IMR-90 (cell line): ENCODE measurements at places on chromosomes 6 and 20.

- no peak for DNase-seq
Measured at GRCh38 chr6:95413789-95414188, 163.5 kb upstream of the MANEA start.

- no peak for DNase-seq
Measured at GRCh38 chr20:9478771-9479170, 35.6 kb upstream of the LAMP5 start.

DNA sequence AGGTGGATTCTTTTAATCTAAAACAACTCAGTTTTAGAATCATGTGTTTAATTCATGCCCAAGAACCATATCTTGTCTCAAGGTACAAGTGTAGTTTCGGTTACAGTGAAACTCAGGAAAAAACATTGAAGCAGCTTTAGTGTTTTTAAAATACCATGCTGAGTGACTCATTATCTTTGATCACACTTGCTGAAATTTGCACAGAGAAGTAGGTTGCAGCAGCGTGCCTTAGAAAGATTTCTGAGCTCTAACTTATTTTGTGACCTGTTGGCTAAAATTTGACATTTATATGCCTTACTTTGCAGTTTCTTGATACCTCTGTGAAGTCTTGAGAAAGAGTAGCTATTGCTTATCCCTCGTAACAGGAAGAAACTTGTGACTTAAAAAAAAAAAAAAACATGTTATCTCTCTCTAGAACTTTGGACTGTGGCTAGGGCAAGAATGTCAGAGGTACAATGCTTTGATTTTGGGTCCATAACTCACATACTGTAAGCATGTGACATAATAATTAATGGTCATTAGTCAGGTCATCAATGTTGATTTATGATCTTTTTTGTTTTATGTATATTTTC is 34.5 kb upstream of the FUCA2 start:
- peak; percentile 59 for DNase-seq

- DNase-seq = no peak
Measured at GRCh38 chr6:3569816-3570215, 113.0 kb upstream of the SLC22A23 start.

DNA sequence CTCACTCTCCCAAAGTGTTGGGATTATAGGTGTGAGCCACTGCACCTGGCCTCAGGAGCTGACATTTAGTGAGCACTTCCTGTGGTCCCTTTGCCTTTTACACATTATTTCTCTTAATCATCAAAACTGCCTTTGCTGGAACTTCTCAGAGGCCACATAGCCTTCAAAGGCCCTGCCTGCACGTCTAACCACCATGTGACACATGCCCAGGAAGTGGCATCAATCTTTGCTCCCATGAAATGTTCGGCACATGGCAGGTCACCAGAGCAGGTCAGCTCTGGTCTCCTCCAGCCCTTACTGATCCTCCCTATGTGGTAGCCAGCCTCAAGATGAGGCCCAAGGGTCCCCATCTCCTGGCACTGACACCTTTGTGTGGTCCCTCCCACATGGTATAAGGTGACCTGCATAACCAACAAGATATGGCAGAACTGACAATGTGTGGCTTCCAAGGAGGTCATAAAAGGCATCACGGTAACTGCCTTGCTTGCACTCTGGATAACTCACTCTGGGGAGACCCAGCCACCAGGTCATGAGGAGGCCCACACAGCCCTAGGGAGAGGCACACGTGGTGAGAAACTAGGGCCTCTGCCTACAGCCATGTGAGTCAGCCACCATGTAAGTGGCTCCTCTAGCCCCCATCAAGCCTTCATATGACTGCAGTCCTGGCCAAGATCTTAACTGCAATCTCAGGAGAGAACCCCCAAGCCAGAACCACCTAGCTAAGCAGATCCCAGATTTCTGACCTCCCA is 28.8 kb upstream of the HMGA1 start:
- no peak for DNase-seq

- DNase-seq = peak; percentile 58
Measured at GRCh38 chr6:42251500-42251899, 33.8 kb upstream of the MRPS10 start.

- DNase-seq = no peak
Measured at GRCh38 chr20:50680105-50680960, 11.0 kb downstream of the RIPOR3 start.

DNA sequence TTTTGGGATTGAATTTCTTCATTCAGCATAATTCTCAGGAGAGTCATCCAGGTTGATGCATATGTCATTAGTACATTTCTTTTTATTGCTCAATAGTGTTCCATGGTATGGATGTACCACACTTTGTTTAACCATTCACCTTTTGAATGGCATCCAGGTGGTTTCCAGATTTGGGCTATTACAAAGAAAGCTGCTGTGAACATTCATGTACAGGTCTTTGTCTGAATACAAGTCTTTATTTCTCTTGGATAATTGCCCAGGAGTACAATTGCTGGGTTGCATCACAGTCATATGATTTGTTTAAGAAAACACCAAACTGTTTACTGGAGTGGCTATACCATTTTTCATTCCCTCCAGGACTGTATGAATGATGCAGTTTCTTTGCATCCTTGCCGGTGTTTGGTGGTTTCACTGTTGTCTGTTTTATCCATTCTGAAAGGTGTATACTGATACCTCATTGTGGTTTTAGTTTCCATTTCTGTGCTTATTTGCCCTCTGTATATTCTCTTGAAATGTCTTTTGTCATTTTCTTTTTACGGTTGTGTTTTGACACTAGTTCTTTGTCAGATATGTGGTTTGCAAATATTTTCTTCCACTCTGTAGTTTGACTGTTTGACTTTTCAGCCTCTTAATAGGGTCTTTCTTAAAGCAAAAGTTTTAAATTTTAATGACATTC is 8.8 kb downstream of the CDKAL1 start:
- peak; percentile 84 for DNase-seq

GRCh38 chr6:110102411-110102810 is 77.1 kb downstream of the WASF1 start:
- no peak for DNase-seq

DNA sequence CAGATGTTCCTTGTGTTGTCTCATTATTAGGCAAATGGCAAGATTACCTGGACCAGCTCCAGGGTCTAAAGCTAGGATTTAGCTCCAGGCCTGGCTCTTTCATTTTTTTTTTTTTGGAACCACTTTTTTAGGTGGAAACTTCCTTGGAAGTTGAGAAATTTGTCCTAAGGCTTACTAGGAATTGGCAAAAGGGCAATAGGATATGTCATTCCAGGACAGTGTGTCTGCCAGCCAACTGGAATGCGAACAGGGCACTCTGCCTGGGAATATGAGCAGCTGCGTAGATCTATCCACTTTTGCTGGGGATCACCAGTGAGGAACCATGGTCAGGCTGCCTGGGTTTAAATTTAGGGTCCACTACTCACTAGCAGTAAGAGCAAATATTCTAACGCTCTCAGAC is 304.0 kb downstream of the TSHZ2 start:
- DNase-seq = no peak

DNA sequence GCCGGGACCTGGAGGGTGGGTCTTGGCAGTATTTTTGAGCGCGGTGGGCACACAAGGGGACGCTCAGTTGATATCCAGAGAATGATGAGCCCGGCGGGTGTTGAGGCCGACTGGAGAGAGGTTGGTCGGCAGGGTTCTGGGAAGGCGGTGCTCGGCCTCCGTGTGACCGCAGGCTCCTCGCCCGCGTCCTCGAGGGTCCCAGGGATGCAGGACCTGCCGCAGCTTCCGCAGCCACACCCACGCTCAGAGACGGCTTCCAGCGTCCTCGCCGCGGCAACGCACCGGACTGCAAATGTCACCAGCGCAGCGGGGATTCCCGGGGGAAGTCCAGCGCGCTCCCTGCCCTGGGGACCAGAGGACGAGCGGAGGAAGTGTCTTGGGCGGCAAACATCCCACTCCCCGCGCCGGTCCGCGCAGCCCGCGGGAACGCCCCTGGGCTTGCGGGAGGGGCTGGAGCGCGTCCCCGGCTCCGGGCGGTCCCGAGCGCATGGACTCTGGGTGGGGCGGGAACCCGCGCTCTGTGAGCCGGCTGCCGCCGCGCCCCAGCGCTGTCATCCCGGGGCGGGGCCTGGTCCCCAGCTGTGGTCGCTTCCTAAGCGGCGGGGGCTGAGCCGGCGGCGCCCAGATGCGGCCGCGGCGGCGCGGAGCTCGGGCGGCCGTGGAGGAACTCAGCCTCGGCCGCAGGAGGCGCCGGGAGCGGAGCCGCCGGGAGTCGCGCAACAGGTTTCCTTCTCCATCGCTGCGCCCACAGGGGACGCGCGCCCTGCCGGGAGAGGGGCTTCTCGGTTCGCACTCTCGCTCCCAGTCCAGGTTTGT is at the start of gene STX11:
Gene STX11 (plus strand): TSS at position 624 of the 816 bp plus-strand sequence. CDS start 36,111 bp downstream, outside the sequence.
- peak; percentile 29 for DNase-seq

DNA sequence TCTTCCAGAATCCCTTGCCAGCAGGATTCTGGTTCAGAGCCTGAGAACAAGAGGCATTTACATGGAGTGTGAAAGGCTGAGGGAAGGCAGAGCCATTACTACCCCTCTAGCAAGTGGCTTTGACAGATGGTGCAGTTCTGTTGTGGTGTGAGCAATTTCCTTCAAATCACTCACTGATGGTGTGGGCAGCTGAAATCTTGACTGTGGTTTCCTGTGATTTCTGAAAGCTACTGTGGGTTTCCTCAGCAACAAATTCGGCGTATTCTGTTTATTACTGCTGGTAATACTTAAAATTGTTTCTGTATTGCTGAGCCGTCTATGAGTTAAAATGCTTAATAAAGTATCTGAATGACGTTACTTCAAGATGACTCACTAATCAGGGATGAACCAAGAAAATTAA is 181.5 kb upstream of the TCF21 start:
- peak; percentile 97 for DNase-seq

- DNase-seq = peak; percentile 64
Measured at GRCh38 chr20:4152696-4153235, 137.4 kb upstream of the RNF24 start.

DNA sequence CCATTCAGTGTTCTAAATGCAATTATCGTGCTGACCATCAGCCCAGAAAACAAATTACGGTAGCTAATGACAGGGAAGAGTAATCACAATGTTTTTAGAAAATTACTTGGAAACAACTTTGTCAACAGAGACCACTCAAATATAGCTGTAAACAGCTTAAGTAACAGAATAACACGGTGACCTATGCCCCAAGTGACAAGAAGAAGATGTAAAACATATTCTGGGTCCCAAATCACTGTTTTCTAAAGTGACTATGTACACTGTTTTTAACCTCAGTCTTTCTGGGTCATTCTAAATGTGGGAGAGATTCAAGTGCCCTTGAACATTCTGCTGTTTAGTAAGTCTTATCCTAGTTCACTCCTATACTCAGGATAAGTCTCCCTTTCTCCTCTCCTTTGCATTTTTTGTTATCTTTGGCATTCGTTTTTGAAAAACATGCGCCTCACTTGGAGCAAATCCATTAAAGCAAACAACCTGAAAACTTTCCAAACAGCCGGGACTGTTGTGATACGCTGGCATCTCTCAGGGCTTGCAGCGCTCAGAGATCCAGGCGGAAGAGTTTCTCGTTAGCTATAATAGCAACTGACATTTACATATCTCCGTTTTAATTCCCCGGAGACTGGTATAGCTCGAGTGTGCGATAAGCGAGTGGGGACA is 114.5 kb upstream of the SOX4 start:
- peak; percentile 23 for DNase-seq

- DNase-seq = no peak
Measured at GRCh38 chr20:62770916-62771315, 25.4 kb upstream of the MRGBP start.

DNA sequence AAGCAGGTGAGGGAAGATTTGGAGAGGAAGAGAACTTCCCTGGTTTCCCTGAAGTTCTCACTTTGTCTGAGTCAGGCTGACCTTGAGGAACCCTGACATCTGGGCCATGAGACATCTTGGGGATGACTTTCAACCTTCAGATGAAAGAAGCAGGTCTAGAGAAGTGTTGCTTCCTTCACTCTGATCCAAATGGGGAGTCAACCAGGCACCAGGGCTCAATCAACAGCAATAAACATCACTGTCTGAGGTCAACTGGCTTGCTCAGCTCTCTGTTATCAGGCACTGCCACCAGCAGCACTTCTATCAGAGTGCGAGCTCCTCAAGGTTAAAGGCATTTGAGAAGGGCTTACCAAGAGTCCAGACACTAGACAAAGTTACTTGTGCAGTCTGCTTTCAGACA is 6.3 kb downstream of the ACOT8 start:
- no peak for DNase-seq

- no peak for DNase-seq
Measured at GRCh38 chr20:55160996-55161395, 685.6 kb downstream of the DOK5 start.

DNA sequence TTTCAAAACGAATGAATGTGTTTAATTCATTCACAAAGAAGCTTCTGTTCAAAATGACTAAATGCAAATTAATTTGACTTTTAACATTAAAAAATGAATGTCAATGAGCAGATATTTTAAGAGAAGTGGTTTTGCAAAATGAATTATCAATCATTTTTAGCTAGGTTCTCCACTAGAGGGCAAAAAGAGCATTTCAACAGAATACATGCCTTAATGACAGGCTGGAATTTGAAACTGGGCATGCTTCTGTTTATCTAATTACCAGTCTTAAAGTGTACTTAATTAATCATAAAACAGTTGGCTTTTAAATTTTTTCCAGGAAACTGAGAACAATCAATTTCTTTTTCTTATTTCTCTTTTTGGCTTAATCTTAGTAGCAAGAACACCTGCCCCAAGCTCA is 63.8 kb upstream of the TINAG start:
- DNase-seq = peak; percentile 24

DNA sequence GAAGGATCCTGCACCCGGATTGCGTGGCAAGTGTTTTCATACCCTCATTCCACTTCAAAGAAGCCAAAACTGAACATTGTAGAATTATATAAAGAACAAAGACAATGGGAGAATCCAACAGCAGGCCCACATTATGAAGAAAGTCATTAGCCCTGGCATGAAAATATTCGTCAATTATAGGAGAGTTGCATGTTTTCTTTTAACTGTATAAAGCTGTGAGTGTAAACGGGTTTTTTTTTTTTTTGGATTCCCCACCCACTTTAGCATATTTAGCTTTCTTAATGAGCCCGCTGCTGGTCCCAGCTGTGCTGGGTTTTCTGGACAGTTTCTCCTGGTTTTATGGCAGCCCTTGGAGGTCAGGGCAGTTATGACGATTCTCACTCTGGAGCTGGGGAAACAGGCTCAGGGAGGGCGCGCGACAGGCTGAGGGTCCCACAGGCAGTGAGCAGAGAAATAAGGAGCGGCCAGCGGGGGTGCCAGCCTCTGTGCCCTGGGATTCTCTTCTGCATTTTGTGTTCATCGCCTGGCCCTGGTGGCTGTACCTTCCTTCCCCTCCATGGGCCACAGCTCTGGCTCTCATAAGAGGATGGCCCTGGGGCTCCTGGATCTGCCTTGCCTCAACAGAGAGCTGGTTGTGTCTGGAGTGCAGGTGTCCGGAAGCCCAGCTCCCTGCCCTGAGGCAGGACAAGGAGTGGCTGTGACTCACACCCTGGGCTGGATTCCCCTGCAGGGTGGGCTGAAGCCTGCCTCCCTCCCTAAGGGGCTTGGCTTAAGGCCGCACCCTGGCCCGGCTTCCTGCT is 24.1 kb upstream of the SULF2 start:
- no peak for DNase-seq

GRCh38 chr6:29011276-29011734 is 6.2 kb upstream of the ZNF311 start:
- DNase-seq = peak; percentile 51

GRCh38 chr6:118548136-118548535 is at the start of gene PLN:
Gene PLN (plus strand): TSS chr6:118548296. CDS start chr6:118558922, 10,626 bp downstream.
- DNase-seq = no peak
